ENCODE measurements at places on chromosomes 3 and 15.

- DNase-seq: no peak
Measured at GRCh38 chr3:170465955-170466354, 47.3 kb downstream of the CLDN11 start.

GRCh38 chr3:139493826-139494385 is 17.6 kb upstream of the RBP2 start:
- DNase-seq: no peak

DNA sequence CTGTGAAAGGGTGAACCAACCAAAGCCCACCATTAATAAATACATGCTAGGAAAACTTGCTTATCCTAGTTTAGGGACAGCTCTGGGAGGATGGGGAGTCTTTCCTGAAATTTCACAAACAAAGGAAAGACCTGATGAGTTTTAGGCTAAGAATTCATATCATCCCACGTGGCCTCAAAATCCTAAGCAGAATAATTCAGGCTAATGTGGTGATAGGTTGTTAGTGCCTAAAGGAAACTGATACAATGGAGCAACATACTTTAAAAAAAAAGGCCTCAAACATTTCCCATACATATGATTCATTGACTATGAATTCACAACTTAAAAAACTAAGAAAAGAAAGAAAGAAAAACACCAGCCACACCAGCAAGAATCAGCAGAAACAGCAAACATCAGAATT is 126.9 kb upstream of the CNTN4 start:
- DNase-seq: no peak

- DNase-seq: no peak
Measured at GRCh38 chr3:153146191-153147053, 15.6 kb upstream of the RAP2B start.

- no peak for DNase-seq
Measured at GRCh38 chr3:187263270-187263669, 28.3 kb downstream of the MASP1 start.

GRCh38 chr3:159749406-159749805 is 239.2 kb upstream of the IL12A start:
- no peak for DNase-seq

Measured in CD4-positive, alpha-beta T cell treated with Interleukin-10 for 1 hour (primary cell).